ENCODE measurements at places on chromosomes 1 and 21.

GRCh38 chr1:24708938-24709337 lies 36.3 kb upstream of the CLIC4 start:
- no peak for DNase-seq

GRCh38 chr1:19672237-19672636 lies 7.6 kb downstream of the HTR6 start:
- DNase-seq: no peak

- no peak for DNase-seq
These were observed 7.8 kb downstream of the DIPK1A start for GRCh38 chr1:92953491-92953890.

DNA sequence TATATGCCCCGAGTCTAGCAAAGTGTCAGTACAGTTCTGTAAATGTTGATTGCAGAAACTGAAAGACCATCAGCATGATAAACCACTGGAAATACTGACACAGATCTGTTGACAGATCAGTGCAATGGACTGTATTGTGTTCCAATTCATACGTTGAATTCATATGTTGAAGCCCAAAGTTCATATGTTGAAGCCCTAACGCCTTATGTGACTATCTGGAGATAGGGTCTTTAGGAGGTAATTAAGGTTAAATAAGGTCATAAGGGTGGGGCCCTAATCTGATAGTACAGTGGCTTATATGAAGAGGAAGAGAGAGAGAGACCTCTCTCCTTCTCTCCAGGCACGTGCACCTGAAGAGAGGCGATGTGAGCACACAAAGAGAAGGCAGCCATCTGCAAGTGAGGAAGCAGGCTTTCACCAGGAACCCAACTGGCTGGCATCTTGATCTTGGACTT lies 144.7 kb downstream of the MRPL39 start:
- DNase-seq: no peak

DNA sequence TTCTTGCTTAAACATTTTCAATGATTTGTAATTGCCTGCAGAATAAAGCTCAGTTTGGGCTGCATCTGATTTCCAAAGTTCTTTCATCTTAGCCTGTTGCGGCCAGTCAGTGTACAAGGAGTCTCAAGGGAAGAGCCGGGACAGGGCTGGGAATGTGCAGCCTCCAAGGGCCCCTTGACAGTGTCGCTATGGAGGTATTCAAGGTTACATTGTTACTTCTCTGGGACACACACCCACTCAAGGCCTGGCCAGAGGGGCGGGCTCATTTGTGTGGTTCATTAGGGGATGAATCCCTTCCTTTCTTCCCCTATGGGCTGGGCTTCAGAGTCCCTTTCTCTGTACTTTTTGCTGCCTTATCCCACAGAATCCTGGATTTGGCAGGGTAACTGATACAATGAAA lies 107.6 kb upstream of the CSF3R start:
- no peak for DNase-seq

DNA sequence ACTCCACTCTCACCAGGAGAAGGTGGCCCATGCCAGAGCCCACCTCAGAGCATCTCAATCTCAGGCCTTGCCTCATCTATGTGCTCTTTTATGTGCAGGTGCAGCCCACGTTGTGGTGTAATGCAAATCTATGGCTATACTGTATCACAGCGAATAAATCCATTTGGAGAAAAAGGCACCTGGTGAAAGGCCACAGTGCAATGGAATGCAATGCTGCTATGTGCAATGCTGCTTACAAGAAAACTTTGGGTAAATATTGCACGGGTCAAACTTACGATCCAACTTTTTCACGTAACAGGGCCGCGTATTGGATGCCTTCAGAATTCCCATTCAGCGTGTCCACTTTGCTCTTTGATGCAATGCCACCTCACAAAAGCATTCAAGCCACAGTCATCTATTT lies 13.5 kb downstream of the ZBTB18 start:
- no peak for DNase-seq

DNA sequence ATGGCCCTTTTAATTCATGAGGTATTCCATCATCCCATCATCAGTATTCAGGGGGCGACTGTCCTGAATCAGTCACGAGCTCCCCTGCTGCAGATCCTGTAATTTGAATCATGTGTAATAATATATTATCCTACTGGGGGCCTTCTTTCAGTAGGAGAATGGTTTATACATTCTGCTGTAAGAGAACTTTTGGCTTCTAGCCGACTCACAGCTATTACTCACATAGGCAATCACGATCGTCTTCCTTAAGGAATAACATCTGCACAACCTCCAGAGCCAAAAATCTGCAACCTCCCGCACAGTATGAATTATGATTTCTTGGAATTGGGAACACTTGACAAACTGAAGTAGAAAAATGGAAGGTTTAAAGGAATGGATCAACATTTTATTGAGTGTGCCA lies 343.0 kb downstream of the USP25 start:
- no peak for DNase-seq

- DNase-seq: peak; percentile 50
These were observed 113.4 kb downstream of the DISP1 start for GRCh38 chr1:222928212-222928611.

DNA sequence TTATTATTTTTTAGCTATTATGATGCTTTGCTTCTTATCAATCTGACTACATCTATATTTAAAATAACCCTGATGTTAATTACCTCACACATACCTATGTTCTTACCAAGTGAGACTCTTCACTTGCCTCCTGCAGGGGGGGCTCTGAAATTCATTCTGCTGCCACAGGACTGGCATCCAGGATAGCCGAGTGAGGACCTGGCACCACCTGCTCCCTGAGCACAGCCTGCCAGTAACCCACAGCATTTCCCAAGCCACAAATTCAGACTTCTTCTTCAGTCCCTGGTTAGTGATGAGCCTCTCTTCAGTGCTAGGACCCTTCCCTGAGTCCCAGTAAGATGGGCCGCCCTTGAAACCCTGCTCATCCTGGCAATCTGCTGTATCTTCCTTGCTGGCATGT lies 296.5 kb upstream of the PLXNA2 start:
- no peak for DNase-seq

DNA sequence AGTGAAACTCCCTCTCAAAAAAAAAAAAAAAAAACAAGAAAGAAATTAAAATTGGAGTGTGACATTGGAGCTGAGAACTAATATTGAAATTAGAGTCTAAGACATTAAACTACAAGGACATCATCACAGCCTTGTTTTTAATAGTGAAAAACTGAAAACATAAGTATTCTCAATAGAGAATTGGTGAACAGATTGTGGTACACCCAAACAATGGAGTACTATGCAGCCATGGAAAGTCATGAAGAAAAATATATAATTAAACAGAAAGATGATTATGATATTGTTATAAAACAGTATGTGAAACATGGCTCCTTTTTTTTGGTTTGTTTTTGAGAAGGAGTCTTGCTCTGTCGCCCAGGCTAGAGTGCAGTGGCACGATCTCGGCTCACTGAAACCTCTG lies 43.4 kb downstream of the NCMAP start:
- DNase-seq: no peak

DNA sequence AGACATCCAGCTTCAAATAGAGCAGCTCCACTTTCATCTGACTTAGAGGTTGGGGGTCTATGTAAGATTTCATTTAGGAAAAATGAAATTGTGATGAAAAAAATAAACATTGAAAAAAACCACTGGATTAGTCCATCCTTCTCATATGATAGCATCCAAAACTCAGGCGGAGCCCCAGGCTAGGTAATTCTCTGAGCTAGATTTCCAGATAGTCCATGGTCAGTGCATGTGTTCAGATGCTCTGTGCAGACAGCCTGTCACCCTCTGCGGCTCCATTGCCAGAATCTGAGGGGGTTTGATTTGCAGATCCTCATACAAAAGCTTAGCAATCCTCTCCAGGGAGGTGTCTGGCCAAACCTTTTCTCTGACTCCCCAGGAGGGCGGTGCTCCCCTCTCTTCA lies 49.2 kb downstream of the C8B start:
- no peak for DNase-seq

DNA sequence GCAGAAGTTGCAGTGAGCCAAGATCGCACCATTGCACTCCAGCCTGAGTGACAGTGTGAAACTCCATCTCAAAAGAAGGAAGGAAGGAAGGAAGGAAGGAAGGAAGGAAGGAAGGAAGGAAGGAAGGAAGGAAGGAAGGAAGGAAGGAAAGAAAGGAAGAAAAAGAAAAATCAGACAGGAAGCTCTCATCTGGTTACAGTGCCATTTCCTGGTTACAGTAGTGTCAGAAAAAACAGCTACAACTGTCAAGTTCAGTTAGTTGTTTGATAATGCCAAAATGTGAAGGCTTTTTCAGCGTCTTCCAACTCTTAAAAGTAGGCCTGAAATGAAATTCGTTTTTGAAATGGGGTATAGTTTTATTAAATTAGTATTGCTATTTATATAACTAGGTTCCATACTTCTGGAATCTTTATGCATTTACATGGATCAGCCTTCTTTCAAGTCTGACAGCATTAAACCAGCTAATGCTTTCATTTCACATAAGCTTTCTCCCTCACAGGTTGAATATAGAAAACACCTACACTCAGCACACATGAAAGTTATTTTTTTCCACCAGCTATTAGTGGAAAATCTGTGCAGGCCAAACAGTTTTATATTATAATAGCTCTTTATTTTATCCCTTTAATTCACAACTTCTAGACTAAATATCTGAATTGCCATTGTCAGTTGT lies 21.2 kb downstream of the PTPN22 start:
- DNase-seq: no peak

- DNase-seq: no peak
These were observed 8.9 kb upstream of the PRMT6 start for GRCh38 chr1:107047602-107048001.

- peak; percentile 73 for DNase-seq
These were observed 61.4 kb downstream of the OLFML2B start for GRCh38 chr1:161962091-161962887.

DNA sequence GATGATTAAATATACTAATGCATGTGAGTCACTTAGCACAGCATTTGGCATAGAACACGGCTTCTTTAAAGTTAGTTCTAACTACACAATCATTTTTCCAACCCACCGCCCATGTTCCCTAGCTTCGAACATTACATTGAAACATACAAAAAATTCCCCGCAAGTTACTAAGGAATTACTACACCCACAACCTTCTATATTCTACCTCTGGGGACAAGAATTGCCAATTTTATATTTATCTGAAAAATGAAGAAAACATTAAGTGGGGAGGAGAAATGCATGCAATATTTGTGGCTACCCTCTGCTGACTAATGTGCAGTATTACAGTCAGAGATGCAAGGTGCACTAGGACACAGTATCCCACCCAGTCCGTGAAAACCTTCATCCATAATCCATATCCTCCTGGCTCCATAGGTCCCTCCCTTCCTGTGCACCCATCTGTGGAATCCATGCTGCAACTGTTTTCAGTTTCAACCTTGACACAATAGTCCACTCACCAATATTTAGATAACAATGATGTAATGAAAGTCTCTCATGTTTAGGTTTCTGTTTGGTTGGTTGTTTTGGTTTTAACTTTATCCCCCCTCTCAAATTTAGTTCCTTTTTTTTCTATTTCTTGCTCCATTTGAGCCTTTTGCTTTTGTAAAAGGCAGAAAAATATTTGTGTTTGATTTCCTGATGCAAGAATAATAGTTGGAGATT lies 31.6 kb downstream of the RGS5 start:
- no peak for DNase-seq

DNA sequence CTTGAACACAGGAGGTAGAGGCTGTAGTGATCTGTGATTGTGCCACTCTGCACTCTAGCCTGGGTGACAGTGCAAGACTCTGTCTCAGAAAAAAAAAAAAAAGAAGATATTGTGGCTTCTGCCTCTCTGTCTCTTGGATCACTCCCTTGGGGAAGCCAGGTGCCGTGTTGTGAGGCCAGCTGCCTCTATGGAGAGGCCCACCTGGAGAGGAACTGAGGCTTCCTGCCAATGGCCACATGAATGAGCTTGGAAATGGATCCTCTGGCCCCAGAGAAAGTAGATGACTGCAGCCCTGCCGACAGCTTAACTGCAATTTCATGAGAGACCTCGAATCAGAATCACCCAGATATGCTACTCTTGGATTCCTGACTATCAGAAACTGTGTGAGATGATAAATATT lies 19.7 kb upstream of the AK2 start:
- DNase-seq: no peak

- DNase-seq: no peak
These were observed 464.1 kb upstream of the BEND5 start for GRCh38 chr1:49240709-49241221.

- DNase-seq: no peak
These were observed 4.2 kb downstream of the PROK1 start for GRCh38 chr1:110455151-110455550.

DNA sequence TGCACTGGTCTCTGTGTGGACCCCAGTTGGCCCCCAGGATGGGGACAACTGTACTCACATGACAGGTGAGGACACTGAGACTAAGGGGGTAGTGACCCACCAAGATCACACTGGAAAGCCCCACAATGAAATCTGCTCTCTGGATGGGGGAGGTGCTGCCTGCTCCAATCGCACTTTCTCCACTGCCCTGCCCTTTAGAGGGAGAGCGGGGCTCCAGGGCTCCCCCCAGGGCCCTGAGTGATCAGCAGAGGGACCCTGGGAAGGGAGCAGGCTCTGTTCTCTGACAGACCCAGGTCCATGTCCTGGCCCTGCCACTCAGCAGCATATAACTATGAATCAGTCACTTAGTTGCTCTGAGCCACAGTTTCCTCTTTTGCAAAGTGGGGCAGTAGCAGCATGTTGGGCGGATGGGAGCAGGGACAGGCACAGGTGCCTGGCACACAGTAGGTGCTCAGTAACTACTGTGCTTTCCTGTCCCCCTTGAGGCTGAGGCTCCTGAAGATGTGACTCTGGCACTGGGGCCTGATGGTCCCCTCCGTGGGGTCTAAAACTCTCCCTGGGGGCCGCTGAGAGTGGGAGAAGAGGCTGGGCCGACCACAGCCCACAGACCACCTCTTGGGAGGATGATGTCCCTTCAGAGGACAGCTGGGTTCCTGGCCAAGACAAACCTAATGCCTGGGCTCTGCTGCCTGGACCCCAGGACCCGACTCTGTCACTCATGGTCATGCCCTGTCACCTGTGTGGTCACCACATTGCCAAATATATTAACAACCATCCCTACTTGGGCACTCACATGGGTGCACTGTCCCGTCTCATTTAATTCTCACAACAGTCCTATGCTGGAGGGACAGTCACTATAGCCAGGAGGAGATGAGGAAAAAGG lies 222.7 kb downstream of the PTPRU start:
- DNase-seq: no peak

GRCh38 chr1:232328486-232329102 lies 301.3 kb downstream of the SIPA1L2 start:
- DNase-seq: no peak
